ENCODE measurements at places on chromosomes 4 and X. TPM values are rescaled to one million over a fixed set of nuclear protein-coding genes. Genes with fewer than 3 reads are reported as not detected.

The SSX4 gene
- not detected for total RNA-seq

The TCEANC gene
- 1.4 TPM for total RNA-seq

The P2RY8 gene
- not detected for total RNA-seq

The SNCA gene
- total RNA-seq = 78.9 TPM

The SPARCL1 gene
- not detected for total RNA-seq

The FRMPD4 gene
- total RNA-seq = not detected

The CYLC1 gene
- total RNA-seq = not detected

The TEX13C gene
- not detected for total RNA-seq

The KIF4A gene
- 31.4 TPM for total RNA-seq

The MTCP1 gene
- 2.3 TPM for total RNA-seq

The PABPC5 gene
- 2.3 TPM for total RNA-seq

The PALLD gene
- total RNA-seq = 10.1 TPM

The CCNB3 gene
- 4.7 TPM for total RNA-seq

The ADAMTS3 gene
- total RNA-seq = 4.7 TPM

The MAGEA9B gene
- total RNA-seq = not detected

The PGAM4 gene
- not detected for total RNA-seq

Measured in thoracic aorta endothelial cell (primary cell).